ENCODE measurements at places on chromosomes 2 and 18. TPM values are rescaled to one million over a fixed set of nuclear protein-coding genes. Genes with fewer than 3 reads are reported as not detected.

Gene POTEJ
- not detected for total RNA-seq

DNA sequence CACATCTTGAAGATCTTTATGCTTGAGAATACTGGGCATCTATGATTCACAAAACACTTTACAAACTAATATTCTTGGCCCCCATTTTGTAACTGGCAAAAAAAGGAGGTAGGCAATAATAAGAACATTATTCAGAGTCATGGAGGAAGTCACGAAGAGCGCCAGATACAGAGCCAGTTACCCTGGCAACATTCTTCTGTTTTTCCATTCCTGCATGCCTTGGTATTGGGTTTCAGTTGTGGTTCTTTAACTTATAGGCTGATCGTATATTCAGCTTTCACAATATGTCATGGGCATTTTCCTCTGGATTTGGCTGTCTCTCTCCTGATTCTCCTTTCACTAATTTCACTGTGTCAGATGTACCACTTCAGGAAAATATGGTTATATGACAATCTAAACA is 234.7 kb downstream of the HRH4 start:
- no peaks in the 10 kb centered on the region for H3K36me3 ChIP-seq
- H3K27me3 ChIP-seq: no peaks in the 10 kb centered on the region
- no peak for DNase-seq
- no peak overlapping the region for H3K4me3 ChIP-seq
- no peaks in the 10 kb centered on the region for H3K4me1 ChIP-seq
- no peak overlapping the region for H3K27ac ChIP-seq

DNA sequence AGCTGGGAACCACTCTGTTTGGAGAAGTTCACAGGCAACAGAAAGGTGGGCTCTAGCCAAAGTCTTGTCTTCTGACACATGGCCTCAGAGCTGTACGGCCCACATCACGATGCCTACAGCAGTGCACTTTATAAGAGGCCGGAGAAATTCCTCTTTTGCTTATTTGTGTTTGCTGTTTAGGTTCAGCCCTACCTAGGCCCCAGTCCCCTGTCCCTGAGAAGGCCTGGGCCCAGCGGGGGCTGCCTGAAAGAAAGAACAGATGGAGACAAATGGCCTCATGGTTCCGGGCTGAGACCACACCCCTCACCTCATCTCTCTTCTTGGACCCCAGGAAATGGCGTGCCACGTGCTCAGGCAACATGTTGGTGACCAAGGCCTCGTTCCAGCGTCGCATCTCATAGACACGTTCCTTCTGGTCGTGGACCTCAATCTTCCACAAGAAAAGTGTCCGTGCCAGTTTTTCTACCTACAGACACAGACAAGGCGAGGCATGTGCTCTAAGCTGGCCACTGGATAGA is 30.9 kb downstream of the CENPO start:
- peaks cover 8% of the 10 kb centered on the region for H3K4me1 ChIP-seq
- H3K27me3 ChIP-seq: no peaks in the 10 kb centered on the region
- no peak for DNase-seq
- H3K36me3 ChIP-seq: peaks cover 31% of the 10 kb centered on the region

- DNase-seq: no peak
- H3K27ac ChIP-seq: no peak overlapping the region
- H3K4me3 ChIP-seq: no peak overlapping the region
- no peaks in the 10 kb centered on the region for H3K36me3 ChIP-seq
- no peaks in the 10 kb centered on the region for H3K4me1 ChIP-seq
- H3K27me3 ChIP-seq: no peaks in the 10 kb centered on the region
Measured at GRCh38 chr2:10071595-10071994, 8.6 kb downstream of the CYS1 start.

DNA sequence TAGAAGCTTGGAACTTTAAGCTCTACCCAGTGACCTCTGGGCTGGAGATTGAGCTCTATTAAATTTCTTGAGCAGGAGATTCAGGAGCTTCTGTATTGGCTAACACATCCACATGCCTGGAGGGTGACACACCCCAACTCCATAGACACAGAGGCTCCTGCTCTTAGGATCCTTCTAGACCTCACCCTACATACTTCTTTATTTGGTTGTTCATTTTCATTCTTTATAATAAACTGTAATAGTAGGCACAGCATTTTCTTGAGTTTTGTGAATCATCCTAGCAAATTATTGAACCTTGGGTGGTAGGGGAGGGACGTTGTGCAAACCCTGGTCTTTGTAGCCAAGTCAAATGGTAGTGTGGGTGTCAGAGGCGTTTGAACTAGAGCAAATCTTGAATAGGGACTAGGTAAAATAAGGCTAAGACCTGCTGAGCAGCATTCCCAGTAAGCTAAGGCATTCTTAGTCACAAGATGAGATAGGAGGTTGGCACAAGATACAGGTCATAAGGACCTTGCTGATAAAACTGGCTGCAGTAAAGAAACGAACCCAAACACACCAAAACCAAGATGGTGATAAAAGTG is 323.8 kb upstream of the GALNT5 start:
- no peak overlapping the region for H3K27ac ChIP-seq
- no peak overlapping the region for H3K4me3 ChIP-seq
- H3K36me3 ChIP-seq: no peaks in the 10 kb centered on the region
- no peak for DNase-seq
- H3K27me3 ChIP-seq: no peaks in the 10 kb centered on the region
- H3K4me1 ChIP-seq: no peaks in the 10 kb centered on the region

DNA sequence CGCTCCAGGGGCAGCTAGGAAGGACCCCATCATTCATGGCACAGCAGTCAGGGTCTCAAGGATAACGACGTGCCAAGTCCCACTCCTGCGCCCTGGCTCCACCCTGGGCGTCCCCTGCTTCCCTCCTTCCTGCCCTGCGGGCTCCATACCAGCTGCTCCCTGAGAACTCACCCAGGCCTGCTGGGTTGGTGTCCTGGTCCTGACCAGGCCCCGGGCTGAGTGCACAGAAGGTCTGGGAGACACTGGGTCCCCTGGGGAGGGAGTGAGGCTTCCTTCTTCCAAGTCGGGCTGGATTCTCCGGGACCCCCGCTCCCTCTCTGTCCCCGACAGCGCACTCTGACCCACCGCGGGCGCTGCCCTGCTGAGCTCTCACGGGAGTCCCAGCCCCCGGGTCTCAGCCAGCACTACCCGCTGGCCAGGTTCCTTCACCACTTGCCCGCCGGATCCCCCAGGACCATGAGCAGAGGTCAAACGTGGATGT is 160.2 kb downstream of the PXDN start:
- DNase-seq: no peak
- H3K27ac ChIP-seq: no peak overlapping the region
- no peaks in the 10 kb centered on the region for H3K27me3 ChIP-seq
- no peak overlapping the region for H3K4me3 ChIP-seq
- no peaks in the 10 kb centered on the region for H3K4me1 ChIP-seq
- H3K36me3 ChIP-seq: no peaks in the 10 kb centered on the region

Gene KIF1A
- total RNA-seq: 6.0 TPM

GRCh38 chr2:44836174-44836573 is 105.3 kb upstream of the SIX3 start:
- no peak overlapping the region for H3K27ac ChIP-seq
- no peak overlapping the region for H3K4me3 ChIP-seq
- no peaks in the 10 kb centered on the region for H3K4me1 ChIP-seq
- H3K36me3 ChIP-seq: no peaks in the 10 kb centered on the region
- H3K27me3 ChIP-seq: no peaks in the 10 kb centered on the region

Gene GAL3ST2
- total RNA-seq: not detected

Gene PLA2R1
- 11.6 TPM for total RNA-seq

- H3K4me3 ChIP-seq: no peak overlapping the region
- no peaks in the 10 kb centered on the region for H3K4me1 ChIP-seq
- no peak for DNase-seq
- no peak overlapping the region for H3K27ac ChIP-seq
- H3K27me3 ChIP-seq: no peaks in the 10 kb centered on the region
Measured at GRCh38 chr2:129347486-129348217, 631.8 kb upstream of the RAB6C start.

DNA sequence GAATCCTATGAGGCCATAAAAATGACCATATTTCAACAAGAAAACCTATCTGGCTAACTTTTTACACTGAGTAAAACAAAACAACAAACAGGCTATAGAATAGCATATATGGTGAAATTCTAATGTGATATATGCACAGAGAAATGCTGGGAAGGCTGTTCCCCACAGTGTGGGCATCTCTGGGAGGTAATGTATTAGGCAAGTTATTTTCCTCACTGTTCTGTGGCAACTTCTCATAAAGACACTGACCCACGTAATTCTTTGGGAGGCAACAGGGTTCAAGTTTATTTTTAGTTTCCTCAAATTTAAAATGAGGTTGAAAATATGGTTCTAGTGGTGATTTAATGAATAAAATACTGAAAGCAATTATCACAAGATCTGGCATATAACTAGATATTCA is 46.7 kb downstream of the RNU4ATAC start:
- H3K27me3 ChIP-seq: no peaks in the 10 kb centered on the region
- no peaks in the 10 kb centered on the region for H3K36me3 ChIP-seq
- no peak for DNase-seq
- no peaks in the 10 kb centered on the region for H3K4me1 ChIP-seq
- H3K4me3 ChIP-seq: no peak overlapping the region

Gene SH2D6
- 12.4 TPM for total RNA-seq

Gene GYPC
- 17.4 TPM for total RNA-seq

Gene TCF7L1
- 0.94 TPM for total RNA-seq

DNA sequence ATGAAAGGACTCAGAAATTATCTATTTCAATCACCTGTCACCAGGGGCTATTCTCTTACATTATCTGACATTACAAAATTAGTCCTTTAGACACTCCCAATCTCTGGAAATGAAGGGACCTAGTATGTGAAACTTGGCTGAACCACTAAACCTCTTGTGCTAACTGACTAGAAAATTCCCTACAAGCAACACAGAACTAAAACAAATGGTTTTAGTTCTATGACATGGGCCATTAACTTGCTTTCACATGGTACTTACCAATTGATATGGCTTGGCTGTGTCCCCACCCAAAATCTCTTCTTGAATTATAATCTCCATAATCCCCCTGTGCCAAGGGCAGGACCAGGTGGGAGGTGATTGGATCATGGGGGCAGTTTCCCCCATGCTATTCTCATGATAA is 16.6 kb downstream of the SERPINE2 start:
- no peak overlapping the region for H3K27ac ChIP-seq
- no peaks in the 10 kb centered on the region for H3K4me1 ChIP-seq
- no peak overlapping the region for H3K4me3 ChIP-seq

- no peaks in the 10 kb centered on the region for H3K36me3 ChIP-seq
- H3K4me1 ChIP-seq: no peaks in the 10 kb centered on the region
- peak overlapping the region; percentile 97 for H3K27ac ChIP-seq
Measured at GRCh38 chr18:5628512-5629255, 84.9 kb upstream of the EPB41L3 start.

Gene ANKRD23
- total RNA-seq: 14.0 TPM

- H3K4me1 ChIP-seq: no peaks in the 10 kb centered on the region
- H3K36me3 ChIP-seq: no peaks in the 10 kb centered on the region
- no peak for DNase-seq
- no peak overlapping the region for H3K4me3 ChIP-seq
Measured at GRCh38 chr2:203892207-203892606, 24.6 kb downstream of the CTLA4 start.

- H3K36me3 ChIP-seq: no peaks in the 10 kb centered on the region
- H3K27me3 ChIP-seq: no peaks in the 10 kb centered on the region
- no peaks in the 10 kb centered on the region for H3K4me1 ChIP-seq
- no peak for DNase-seq
- H3K27ac ChIP-seq: peak overlapping the region; percentile 14
Measured at GRCh38 chr2:70029814-70030409, 57.4 kb upstream of the PCBP1 start.

Gene NEU2
- not detected for total RNA-seq

DNA sequence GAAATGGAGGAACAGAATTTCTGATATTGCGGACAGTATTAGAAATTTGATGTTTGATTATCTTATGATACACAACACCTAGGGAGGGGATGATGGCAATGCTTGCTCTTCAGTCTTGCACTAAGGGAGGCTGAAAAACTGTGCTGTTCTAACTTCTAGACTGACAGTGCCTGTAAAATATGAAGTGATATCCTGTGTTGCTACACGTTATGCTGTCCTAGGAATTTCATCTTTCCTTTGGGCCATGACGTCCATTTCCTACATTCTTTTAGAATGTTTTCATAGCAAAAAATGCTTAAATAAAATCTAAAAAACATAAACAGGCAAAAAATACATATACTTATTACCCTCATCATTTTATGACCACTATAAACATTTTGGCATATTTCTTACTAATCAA is 55.3 kb downstream of the OSBPL1A start:
- no peak overlapping the region for H3K27ac ChIP-seq
- H3K4me3 ChIP-seq: no peak overlapping the region
- no peak for DNase-seq
- no peaks in the 10 kb centered on the region for H3K36me3 ChIP-seq
- H3K4me1 ChIP-seq: no peaks in the 10 kb centered on the region
- no peaks in the 10 kb centered on the region for H3K27me3 ChIP-seq

DNA sequence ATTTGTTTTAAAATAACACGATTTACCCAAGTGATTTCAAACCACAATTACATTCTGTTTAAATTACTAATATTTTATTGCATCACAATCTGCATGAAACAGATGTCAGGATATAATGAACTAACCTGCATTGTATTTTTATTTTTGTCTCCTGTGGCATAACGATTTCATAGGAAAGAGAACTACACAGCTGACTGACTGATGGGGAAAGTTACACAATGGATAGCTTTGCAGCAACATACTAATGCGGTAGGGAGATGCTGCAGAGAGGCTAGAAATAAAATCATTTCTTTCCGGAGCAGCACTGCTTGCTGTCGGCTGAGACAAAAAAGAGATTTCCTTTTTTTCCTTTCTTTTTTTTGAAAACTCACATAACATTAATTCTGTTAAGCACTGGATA is 36.9 kb downstream of the SCN1A start:
- no peak overlapping the region for H3K4me3 ChIP-seq
- no peak overlapping the region for H3K27ac ChIP-seq
- no peaks in the 10 kb centered on the region for H3K36me3 ChIP-seq

GRCh38 chr2:159895258-159896065 is 97.5 kb upstream of the CD302 start:
- H3K4me1 ChIP-seq: no peaks in the 10 kb centered on the region
- H3K36me3 ChIP-seq: no peaks in the 10 kb centered on the region
- no peaks in the 10 kb centered on the region for H3K27me3 ChIP-seq
- no peak for DNase-seq
- H3K4me3 ChIP-seq: no peak overlapping the region

DNA sequence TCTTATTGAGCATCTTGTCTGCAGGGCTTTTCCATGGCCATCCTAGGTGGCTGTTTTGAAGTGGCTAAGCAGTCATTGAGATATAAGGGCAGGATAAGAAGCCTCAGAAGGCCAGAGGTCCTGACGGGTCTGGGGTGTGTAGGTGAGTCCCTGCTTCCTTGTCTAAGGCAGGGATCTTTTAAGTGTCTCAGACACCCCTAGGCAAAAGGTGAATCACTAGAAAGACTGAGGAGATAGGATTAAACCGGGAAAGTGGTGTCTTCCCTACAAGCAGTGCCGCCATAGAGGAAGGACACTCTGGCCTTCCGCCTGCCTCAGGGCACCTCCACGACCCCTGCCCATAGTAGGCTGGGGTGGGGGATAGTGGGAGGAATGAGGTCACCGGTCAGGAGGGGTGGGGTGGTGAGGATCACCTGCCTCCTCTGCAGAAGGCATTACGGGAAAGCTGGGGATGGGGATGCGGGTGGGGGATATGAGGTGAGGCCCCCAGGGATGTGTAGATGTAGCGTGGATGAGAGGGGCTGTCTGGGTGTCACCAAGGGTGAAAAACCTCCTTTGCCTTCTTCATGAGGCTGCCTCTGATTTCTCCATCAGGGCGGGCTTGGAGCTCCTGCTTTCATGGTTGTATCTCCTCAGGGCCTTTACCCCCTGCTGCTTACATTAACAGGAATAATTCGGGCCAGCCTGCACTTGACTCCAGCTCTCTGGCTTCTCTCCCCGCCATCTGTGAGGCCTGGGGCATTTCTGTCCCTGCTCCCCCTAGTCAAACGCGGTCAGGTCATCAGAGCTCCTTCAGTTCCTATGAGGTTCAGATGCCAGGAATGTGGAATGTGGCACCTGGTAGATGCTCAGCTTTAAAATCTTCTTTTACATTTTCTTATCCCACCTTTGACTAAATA is 244.0 kb downstream of the DYSF start:
- no peak overlapping the region for H3K27ac ChIP-seq
- no peak for DNase-seq
- H3K27me3 ChIP-seq: no peaks in the 10 kb centered on the region
- no peak overlapping the region for H3K4me3 ChIP-seq

All from Peyer's patch (tissue), 4 donors.